ENCODE measurements at places on chromosomes 2 and 18.

- DNase-seq: no peak
These were observed 634.9 kb upstream of the PIK3C3 start for GRCh38 chr18:41320100-41320499.

DNA sequence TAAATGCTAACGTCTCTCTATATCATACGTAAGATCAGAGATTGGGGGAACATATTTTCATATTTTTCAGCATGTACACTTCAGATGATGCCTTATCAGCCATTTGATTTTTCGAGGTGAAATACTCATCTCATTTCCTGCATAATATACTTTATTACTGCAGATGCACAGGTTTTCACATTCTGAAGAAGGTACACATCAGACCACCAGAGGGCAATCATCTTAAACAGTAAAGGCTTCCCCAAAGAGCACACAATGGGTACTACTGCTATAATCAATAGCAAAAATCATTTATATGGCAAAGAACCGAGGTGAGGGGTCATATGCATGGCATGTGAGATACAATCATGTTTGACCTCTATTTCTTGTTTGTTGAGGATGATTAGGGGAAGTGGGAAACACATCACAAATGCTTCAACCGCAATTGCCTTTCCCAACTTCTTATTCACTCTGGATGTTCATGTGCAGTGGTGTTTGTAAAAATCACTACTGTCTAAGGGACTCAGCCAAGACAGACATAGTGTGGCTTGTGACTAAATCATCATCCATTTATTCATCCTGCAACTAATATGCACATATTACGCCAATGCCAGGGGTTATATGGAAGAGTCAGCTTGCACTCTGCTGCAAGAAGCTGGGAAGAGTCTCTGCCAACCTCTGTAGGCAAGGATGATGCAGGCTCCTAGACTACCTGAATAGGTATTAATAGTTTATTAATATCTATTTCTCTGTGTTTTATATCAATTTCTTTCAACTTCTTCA is 118.7 kb downstream of the EPB41L3 start:
- DNase-seq: no peak

DNA sequence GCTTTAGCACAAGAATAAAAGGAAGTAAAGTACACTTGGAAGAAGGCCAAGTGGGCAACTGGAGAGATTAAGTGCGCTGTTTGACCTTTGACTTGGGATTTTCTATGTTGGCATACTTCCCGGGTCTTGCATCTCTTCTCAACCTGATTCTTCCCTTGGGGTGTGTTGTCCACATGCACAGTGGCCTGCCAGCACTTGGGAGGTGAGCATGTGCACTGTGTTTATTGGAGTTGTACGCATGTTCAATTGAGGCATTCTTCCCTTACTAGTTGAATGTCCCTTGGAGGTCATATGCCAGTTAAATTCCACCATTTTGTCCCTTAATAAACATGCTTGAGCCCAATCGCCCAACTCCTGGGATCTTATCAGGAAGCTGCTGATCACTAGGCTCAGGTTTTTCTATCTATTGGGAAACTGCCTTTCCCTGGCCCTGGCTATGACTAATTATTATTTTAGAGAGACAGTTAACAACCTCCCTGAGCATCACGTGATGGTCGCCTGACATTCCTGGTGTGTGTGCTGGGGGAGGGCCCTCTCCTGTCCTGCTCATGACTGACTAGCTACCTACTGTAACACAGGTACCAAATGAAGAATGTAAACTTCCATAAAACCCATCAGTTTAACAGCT is 62.5 kb upstream of the RAPGEF4 start:
- DNase-seq: no peak

- no peak for DNase-seq
These were observed 57.7 kb downstream of the ARHGEF4 start for GRCh38 chr2:130894326-130894942.

- no peak for DNase-seq
These were observed 12.5 kb upstream of the CABYR start for GRCh38 chr18:24126155-24126961.

- DNase-seq: no peak
These were observed 269.3 kb downstream of the TNS1 start for GRCh38 chr2:217733461-217733860.

- no peak for DNase-seq
These were observed 129.5 kb downstream of the RND3 start for GRCh38 chr2:150357770-150358467.

DNA sequence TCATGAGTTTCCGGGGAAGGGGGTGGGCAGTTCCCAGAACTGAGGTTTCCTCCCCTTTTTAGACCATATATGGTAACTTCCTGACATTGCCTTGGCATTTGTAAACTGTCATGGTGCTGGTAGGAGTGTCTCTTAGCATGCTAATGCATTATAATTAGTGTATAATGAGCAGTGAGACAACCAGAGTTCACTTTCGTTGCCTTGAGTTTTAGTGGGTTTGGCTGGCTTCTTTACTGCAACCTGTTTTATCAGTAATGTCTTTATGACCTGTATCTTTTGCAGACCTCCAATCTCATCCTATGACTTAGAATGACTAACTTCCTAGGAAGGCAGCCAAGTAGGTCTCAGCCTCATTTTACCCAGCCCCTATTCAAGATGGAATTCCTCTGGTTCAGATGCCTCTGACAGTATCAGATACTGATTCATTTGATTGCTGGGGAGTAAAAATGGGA is 447.3 kb downstream of the XIRP2 start:
- DNase-seq: no peak

GRCh38 chr2:101149241-101150192 is 1.7 kb downstream of the TBC1D8 start:
- DNase-seq: no peak

DNA sequence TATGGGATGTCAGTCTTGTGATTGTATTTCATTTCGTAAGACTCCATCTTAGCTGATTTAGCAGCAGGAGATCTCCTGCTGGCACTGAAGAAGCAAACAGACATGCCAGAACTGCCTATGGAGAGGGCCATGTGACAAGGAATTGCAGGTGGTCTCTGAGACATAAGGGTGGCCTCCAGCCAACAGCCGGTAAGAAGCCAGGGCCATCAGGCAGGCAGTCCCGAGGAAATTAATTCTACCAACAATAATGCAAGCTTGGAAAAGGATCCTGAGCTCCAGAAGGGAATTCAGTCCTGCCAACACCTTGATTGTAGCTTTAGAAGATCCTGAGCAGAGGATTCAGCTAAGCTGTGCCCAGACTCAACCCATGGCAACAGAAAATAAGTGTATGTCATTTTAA is 87.1 kb upstream of the DNAJC10 start:
- DNase-seq: no peak

- DNase-seq: no peak
These were observed 94.8 kb downstream of the MYCN start for GRCh38 chr2:16034975-16035746.

- no peak for DNase-seq
These were observed 214.9 kb downstream of the L3MBTL4 start for GRCh38 chr18:6199777-6200176.

GRCh38 chr18:3015851-3016250 is 2.9 kb upstream of the LPIN2 start:
- DNase-seq: no peak

GRCh38 chr2:28624793-28625701 is 126.6 kb upstream of the PPP1CB start:
- DNase-seq: no peak

GRCh38 chr2:64629329-64629781 is 24.4 kb downstream of the SERTAD2 start:
- DNase-seq: no peak

DNA sequence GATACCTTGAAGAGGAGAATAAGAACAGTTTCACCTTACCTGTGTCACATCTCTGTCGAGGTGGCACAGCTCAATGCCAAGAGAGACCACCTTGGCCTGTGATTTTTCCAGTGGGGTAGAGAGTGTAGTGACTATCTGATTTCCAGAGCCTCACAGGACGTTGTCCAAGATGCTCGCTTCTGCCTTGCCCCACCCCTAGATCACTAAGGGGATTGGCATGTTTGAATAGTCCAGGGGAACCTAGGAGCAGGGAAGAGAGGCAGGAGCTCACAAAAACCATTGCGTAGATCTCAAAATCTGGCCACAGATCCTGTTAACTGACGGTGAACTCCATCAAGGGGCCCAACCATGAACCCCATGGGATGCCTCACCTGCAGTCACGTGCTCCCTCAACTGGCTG is 24.2 kb downstream of the TMEM178A start:
- DNase-seq: no peak

DNA sequence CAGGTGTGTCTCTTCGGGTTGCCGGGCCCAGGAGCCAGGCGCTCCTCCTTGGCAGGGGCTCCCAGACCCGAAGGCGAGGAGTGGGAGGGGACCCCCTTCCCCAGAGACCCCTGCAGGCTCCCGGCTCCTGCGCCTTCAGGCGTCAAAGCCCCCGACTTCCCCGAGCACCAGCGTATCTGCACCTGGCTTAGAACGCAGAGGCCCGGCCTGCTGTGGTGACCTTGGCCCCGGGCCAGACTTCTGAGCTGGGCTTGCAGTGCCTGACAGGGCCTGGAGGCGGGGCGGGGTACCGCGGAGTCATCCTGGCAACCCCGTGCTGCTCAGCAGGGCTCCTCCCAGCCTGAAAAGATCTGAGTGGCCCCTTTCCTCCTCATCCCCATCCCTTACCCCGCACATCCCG is 27.0 kb downstream of the SKA1 start:
- no peak for DNase-seq

- no peak for DNase-seq
These were observed 50.4 kb upstream of the RAPH1 start for GRCh38 chr2:203585516-203585915.

DNA sequence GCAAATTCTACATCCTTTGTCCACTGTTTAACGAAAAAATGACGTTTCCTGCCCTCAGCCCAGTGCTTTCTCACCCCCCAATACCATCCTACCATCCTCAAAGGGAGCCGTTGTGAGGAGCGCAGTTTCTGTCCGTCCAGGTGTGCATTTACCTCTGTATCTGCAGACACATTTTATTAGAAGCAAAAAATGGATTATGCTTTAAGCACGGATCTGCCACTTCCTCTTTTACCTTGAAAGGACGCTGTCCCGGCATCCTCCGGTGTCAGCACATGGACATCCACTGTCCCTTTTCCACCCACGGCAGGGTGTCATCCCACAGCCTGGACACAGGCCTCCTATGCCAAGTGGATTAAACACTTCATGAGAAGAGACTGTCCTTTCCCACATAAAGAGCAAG is 7.2 kb upstream of the MAL start:
- DNase-seq: no peak

DNA sequence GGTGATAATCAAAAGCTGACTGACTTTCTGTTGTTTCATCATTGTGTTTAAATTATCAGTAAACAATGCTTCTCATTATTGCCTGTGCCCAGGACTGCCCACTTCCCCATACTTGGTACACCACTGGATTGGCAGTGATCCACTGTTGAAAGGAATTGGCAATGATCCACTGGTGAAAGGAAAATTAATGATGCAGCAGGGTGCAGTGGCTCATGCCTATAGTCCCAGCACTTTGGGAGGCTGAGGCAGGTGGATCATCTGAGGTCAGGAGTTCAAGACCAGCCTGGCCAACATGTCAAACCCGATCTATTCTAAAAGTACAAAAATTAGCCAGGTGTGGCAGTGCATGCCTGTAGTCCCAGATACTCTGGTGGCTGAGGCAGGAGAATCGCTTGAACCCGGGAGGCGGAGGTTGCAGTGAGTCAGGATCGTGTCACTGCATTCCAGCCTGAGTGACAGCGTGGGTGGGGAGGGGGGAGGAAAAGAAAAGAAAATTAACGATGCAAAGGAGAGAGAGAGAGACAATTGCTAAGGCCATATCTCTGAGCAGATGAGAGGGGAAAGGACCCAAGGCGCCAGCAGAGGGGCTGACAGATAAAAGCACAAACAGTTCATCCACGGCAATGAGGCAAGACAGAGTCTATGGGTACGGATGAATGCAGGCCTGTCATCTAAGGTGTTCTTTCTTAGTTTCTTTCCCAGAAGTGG is 10.2 kb upstream of the GTF2A1L start:
- DNase-seq: no peak

DNA sequence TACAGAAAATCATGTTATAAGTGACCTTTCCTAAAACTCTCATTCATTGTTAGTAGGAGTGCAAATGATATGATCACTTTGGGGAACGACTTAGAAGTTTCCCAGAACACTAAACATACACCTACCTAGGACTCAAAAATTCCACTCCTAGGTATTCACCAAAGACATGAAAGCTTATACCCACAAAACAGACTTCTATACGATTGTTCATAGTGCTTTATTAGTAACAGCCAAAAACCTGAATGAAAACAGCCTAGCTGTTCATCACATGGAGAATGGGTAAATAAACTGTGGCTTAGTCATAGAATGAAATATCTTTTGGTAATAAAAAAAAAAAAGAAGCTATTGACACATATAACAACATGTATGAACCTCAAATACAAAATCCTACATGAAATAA is 8.8 kb downstream of the NOL10 start:
- DNase-seq: no peak
